ENCODE measurements at places on chromosomes 1 and 21.

GRCh38 chr1:228317411-228317828 is 89.2 kb downstream of the TRIM11 start:
- DNase-seq = peak; percentile 10

DNA sequence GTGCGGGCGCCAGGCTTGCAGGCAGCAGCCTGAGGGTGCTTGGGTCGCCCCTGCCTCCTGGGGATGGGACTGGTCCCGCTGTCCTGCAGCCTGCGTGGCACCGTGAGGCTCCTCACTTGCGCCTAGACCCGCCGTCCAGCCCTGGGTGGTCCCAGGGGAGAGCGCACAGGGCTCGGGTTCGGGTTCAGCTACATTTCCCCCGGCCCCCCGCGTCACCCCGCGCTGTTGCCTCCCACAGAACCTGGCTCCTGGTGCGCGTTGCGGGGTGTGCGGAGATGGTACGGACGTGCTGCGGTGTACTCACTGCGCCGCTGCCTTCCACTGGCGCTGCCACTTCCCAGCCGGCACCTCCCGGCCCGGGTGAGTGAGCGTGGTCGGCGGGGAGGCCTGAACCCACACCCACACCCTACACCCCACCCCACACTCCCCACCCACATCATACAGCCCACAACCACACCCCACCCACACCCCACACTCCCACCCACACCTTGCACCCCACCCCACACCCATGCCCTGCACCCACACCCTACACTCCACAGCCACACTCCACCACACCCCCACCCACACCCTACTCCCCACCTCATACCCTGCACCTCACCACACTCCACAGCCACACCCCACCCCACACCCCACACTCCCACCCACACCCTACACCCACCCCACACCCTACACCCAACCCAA is 6.2 kb upstream of the PFKL start:
- no peak for DNase-seq

- no peak for DNase-seq
These were observed 50.8 kb upstream of the CLIC4 start for GRCh38 chr1:24694380-24694843.

GRCh38 chr21:25565272-25566211 is 41.7 kb downstream of the MRPL39 start:
- DNase-seq = no peak

DNA sequence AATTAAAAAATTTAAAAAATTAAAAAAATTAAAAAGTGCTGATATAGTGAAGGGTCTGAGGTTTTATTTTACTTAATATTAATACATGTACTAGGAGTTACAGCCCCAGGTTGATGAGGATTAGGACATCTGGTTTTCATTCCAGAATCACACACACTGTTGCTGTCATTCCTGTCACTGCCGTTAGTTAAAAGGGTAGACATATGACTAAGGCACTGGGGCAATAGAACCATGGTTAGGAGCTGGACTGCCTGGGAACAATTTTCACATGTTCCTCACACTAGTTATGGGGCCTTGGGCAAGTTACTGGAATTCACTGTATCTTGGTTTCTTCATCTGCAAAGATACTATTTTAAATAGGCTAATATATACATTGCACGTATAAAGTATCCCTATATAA is 191.8 kb upstream of the DPYD start:
- no peak for DNase-seq

- no peak for DNase-seq
These were observed 64.2 kb downstream of the PLXNA2 start for GRCh38 chr1:208179961-208180409.

DNA sequence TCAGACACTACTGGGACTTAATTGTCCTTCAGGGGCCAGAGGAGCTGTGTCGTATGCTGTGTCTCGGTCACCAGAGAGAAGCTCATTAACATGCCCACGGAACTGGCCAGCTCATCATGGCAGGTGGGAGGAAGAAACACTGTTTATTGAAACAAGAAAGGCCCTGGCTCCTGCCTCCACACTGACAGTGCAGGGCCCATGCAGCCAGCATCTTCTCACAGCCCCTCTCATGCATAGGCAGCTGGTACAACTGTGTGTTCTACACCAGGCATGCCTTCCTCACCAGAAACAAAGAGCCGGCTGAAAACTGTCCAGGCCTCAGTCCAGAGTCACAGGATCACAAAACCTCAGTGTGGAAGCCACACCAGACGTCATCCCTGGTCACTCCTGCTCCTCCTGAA is 106.0 kb downstream of the UBE2U start:
- DNase-seq = no peak

DNA sequence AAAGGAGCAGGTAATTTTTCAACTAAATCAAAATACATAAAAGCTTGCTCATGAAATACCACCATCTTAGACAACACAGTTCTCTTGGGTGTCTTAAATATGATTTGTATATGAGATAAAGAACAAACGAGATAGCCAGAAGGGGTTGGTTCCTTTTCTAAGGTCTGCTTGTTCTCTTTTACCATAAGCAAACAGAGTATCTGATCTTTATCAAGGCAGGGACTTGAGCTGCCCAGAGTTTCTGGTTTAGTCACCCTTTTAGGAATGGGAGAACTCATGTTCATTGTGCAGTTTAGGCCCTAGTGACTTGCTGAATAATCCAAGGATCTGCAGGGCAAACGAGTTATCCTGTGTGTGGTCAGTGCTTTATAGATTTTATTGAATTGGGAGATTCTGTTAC is 3.0 kb upstream of the SUCO start:
- DNase-seq = no peak

- DNase-seq = no peak
These were observed 17.0 kb downstream of the SON start for GRCh38 chr21:33559813-33560212.

GRCh38 chr1:244444854-244445253 is 6.9 kb downstream of the ADSS2 start:
- DNase-seq = no peak

DNA sequence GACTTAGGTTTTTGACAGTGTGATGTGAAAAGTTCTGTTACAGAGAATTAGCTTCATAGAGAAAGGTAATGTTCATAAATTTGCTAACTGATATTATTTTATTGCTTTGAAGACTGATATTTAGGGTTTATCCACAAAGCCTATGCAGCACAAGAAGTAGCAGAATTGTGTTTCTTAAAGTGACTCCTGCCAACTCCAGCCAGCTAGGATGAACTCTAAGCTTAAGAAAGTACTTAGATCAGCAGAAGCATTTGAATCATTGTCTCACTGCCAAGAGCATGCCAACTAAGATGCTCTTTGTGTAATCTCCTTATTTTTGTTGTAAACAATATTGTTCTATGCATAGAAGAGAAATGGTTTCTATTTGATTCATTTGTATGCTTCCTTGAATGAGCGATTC is 589.4 kb upstream of the ADGRL4 start:
- no peak for DNase-seq

GRCh38 chr1:31760471-31761470 is 3.4 kb downstream of the ADGRB2 start:
- DNase-seq = peak; percentile 61

- no peak for DNase-seq
These were observed 714 bp upstream of the AKIRIN1 start for GRCh38 chr1:38990386-38990737.

DNA sequence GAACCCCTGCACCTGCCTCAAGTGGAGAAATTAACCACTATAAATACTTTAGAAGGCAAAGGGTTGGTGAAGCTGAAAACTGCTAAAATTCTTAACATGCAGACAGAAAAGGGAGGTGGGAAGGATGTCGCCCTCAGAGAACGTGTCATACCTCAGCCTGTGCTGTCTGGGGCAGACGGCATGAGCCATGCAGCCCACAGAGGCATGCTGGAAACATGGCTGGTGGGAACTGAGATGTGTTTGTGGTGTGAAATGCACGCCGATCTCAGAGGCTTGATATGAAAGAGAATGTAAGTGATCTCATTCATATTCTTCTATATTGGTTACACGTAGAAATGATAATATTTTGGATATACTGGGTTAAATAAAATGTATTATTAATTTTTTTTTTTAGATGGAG is 16.3 kb downstream of the AGPAT3 start:
- DNase-seq = no peak

- no peak for DNase-seq
These were observed 295.8 kb downstream of the LTN1 start for GRCh38 chr21:28696844-28697410.

- no peak for DNase-seq
These were observed 203.7 kb downstream of the AMY1C start for GRCh38 chr1:103953386-103953785.

DNA sequence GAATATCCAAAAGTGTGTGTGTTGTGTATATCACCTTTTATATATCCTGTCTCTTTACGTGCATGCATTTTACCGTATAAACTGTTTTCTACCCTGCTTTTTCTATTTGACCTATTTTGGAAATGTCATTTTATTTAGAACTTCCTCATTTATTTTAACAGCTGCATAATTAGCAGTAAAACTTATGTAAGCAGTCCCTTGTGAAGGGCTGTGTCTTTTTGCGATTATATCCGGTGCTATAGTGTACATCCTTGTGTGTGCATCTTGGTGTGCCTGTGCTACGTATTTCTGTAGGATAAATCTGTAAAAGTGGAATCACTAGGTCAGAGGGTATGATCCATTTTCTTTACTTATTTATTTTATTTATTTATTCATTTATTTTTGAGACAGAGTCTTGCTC is 7.2 kb downstream of the LGALS8 start:
- DNase-seq = no peak

GRCh38 chr1:20183616-20184271 is 2.2 kb upstream of the UBXN10 start:
- peak; percentile 64 for DNase-seq

- DNase-seq = peak; percentile 70
These were observed at the start of gene PCSK9 for GRCh38 chr1:55039342-55040082. TSS of gene PCSK9 (plus strand) at chr1:55039548. CDS start at chr1:55039838, 290 bp downstream.

DNA sequence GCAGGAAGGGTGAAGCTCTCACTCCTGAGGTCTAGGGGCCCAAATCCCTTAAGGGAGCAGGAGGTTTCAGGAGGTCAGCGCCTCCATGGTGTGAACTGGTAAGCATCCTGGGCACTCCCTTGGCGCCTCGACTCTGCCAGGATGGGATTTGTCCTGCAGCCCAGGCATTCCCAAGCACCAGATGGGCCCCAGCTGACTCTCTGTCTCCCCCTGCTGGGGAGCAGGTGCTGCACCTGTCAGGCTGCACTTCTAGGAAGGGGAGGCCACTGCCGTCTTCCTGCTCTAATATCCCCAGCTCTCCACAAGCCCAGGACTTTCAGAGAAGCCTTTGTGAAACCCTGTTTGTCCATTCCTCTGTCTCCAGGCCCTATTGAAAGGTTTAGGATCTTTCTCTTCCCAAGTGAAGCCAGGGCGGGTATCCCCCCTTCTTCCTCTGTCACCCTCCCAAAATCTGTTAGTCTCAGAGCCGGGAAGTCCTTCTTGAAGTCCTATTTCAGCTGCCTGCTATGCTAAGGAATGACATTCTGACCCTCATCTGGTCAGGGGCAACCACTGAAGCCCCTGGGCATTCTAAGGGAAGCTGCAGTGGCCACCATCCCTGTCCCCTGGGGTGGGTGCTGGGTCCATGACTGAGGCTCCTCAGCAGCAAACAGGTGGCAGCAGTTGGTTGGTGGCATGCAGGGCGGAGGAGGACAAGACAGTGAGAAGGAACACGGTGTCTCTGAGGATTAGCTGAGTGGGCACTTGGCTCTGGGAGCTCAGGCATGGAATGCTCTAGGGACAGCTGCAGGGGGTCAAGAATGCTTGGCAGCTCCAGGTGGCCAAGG is 3.2 kb downstream of the MYBPH start:
- peak; percentile 51 for DNase-seq

- no peak for DNase-seq
These were observed 9.4 kb upstream of the THEMIS2 start for GRCh38 chr1:27862671-27863537.

- no peak for DNase-seq
These were observed 361 bp downstream of the TMCC2 start for GRCh38 chr1:205228093-205228521.

- no peak for DNase-seq
These were observed 46.4 kb downstream of the CAPN2 start for GRCh38 chr1:223758734-223759133.

DNA sequence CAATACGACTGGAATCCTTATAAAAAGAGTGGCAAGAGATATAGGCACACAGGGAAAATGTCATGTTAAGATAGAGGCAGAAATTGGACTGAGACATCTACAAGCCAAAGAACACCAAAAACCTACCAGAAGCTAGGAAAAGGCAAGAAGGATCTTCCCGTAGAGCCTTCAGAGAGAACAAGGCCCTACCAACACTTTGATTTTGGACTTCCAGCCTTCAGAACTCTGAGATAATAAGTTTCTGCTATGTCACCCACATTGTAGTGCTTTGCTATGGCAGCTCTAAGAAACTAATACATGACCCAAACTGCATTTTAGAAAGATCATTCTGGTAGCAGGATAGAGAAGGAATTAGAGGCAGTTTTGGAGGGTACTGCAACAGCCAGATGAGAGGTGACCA is 24.1 kb upstream of the MUTYH start:
- DNase-seq = no peak

DNA sequence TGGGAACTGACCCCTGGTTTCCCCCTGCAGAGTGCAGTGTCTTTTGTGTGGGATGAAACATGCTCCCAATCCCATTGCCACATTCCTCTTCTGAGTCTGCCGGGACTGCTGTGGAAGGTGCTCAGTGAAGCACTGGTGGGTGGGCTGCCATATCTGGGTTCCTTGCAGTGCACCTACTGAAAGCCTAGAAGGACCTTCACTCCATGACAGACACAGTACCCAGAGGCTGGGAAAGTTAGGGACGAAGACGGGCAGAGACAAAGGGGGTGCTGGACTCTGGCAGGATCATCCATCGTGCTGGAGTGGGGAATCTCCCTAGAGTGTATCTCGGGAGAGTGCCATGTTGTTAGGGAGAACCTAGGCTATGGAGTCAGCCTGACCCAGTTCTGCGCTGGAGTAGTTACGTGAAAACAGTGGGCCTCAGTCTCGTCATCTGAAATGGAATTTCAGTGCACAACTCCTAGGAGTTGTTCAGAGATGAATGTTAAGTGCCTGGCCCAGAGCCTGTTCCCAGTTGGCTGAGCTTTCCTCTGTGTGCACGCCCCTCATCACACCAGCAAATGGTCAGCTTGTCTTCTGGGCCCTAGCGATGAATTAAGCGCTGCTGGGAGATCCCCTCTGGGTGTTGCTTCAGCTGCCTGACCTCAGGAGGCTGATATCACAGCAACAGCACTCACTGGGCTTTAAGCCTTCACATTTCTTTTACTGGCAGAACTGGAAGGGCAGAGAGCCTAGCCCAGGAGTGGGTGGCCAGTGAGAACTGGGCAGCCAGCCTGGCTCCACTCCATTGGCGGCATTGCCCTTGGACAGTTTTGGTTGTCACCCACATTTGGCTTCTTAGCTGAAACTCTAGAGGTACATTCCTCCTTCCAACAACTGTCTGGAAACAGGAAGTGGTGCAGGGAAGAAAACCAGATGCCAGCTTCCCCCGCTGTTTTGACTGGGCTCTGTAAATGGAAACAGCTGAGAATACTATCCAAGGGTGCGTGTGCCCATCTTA is 479.8 kb upstream of the VAMP3 start:
- DNase-seq = no peak

- DNase-seq = peak; percentile 42
These were observed 474.5 kb downstream of the PTPRC start for GRCh38 chr1:199113265-199113869.

- no peak for DNase-seq
These were observed 12.3 kb downstream of the FAM3B start for GRCh38 chr21:41328660-41329607.
